EH (cell line): ENCODE measurements at places on chromosomes 11 and 22.
A peak's percentile ranks its signal among the peaks of the same experiment; 100 is the strongest.

DNA sequence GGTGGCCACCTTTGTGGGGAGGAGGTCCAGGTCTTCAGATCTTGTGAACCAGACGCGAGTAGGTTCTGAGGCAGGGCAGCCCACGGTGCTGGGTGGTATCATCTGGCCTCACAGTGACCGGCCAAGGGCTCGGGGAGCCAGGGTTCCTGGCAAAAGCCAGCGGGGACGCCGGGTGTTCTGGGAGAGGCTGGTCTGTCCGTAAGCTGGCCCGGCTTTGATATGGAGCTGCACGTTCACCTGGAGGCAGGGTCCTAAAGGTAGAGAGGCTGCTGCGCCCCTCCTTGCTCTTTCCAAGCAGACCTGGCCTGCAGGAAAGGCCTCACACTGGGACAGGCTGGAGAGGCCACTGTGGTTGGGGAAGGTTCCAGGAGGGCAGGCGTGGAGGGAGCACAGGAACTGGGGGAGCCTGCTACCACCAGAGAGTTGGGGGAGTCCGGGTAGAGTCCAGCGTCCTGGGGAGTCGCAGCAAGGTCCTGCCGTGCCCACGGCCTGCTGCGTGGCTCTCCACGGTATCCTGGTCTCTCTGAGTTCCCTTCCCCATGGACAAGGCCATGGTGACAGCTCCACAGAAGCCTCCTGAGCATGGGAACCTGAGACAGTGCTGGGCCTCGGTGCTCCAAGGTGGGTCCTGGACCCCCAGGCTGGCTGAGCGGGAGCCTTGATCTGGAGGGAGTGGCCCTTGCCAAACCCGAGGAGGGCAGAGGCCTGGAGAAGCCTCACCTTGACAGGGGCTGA is 452.4 kb upstream of the B3GAT1 start:
- DNase-seq: no peak

GRCh38 chr11:33874910-33875490 is 16.9 kb downstream of the LMO2 start:
- no peak for DNase-seq

- DNase-seq: no peak
These were observed 37.6 kb upstream of the UBASH3B start for GRCh38 chr11:122617926-122618325.

GRCh38 chr11:2136209-2136951 is 2.8 kb downstream of the IGF2 start:
- no peak for DNase-seq

DNA sequence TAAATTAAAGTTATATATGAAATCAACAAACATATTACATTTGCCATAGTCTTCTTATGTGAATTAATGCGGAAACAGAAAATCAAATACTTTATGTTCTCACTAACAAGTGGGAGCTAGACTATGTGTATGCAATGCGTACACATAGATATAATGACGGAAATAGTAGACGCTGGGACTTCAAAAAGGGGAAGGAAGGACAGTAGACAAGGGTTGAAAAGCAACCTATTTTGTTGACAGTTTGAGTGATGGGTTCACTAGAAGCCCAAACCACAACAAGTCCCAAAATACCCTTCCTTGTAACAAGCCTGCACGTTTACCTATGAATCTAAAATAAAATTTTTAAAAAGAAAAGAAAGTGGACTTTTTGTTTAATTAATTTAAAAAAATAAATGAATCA is 430.8 kb upstream of the CNTN5 start:
- DNase-seq: no peak

DNA sequence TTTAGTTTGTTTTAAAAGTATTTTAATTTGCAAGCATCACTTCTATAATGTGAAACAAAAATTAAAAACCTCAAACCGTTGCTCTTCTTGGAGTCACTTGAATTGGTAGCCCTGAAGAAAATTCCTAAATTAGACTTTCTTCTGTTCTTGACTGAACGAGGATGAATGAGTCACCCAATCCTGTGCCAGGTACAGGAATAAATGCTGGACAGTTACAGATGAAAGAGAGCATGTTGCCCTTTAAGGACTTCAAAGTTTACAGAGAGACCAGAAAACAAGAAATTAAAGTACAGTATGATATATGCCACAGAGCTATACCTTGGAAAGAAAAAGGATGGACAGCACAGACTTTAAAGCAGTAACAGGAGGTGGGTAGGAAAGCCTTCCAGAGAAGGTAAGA is 41.3 kb upstream of the CXCR5 start:
- peak; percentile 19 for DNase-seq

DNA sequence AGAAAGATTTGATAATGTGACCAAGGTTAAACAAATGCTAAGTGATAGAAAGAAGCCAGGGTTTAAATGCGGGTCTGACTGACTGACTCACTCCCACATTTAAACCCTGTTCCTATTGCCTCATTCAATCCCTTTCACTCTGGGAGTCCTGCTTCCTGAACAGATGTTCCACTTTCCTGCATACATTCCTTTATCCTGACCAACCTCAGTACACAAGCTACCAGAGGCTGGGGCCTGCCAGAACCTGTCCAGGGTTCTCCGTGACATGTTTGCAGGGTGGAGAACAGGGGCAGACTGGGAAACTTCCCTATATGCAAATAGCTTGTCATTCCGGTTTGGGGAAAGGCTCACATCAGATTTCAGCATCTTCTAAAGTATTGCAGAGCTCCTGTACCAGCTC is 3.0 kb upstream of the ANKK1 start:
- DNase-seq: peak; percentile 67

DNA sequence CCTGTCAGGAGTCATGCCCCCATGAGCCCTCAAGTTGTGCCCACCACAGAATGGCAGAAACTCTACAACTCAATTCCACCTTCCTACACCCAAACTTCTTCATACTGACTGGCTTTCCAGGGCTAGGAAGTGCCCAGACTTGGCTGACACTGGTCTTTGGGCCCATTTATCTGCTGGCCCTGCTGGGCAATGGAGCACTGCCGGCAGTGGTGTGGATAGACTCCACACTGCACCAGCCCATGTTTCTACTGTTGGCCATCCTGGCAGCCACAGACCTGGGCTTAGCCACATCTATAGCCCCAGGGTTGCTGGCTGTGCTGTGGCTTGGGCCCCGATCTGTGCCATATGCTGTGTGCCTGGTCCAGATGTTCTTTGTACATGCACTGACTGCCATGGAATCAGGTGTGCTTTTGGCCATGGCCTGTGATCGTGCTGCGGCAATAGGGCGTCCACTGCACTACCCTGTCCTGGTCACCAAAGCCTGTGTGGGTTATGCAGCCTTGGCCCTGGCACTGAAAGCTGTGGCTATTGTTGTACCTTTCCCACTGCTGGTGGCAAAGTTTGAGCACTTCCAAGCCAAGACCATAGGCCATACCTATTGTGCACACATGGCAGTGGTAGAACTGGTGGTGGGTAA is at the start of gene OR52W1:
OR52W1 (plus strand) TSS at position 51 of the 637 bp plus-strand sequence; CDS start at position 51, 0 bp downstream.
- DNase-seq: no peak

DNA sequence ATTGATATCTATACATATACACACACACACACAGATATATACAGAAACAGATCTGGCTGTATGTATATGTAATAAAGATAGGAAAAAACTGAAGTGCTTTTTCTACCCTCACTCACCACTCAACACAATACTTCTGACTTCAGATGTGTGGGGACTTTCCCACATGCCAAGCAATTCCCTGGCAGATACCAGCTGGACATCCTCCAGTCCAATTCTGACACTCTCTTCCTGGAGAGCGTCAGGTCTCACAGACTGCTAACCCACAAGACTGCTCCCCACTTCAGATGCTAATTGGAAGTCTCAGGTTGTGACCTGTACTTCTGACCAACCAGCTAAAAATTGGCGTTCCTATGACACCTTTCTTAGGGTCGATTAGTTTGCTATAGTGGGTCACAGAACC is 140.6 kb downstream of the ATG16L2 start:
- no peak for DNase-seq

GRCh38 chr11:45933846-45934579 is 11.6 kb downstream of the LARGE2 start:
- DNase-seq: no peak

GRCh38 chr11:116876656-116877055 is 39.2 kb upstream of the APOA1 start:
- no peak for DNase-seq

DNA sequence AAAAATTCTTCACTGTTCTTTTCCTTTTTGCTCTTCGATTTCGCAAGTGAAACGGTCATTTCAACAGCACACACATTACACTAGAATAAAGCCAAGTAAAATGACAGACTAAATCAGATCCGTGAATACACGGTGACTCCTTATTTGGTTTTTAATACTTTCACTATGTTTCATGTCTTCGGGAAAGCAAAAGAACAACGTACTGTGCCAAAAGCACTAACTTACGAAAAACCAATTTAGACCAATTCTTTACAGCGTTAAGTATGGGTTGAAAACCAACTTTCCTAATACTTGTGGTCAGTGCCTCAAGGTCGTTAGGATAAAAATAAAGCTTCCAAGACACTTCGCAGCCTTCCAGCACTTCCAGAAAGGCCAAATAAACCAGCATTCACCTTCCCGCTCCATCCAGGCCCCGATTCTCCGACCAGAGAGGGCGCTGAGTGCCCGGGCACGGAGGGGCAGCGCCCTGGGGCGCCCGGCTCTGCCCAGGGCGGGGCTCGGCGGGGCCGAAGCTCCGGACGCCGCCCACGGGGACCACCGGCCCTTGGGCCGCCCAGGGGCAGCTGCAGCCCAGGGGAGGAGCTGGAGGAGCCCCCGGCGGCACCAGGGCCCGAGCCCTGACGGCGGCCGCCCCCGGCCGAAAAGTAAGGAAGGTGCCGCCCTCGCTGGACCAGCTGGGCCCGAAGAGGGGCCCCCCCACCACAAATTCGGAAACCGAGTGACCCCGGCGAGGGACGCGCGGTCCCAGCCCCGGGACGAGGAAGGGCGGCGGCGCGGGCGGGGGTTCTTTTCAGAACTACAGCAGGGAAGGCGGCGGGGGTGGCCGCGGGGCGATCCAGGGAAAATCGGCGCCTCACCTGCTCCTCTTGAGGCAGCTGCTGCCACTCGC is 499 bp downstream of the ATL3 start:
- DNase-seq: peak; percentile 69

- DNase-seq: no peak
These were observed 23.8 kb downstream of the OPCML start for GRCh38 chr11:133508468-133508867.

GRCh38 chr11:126383339-126384335 is 28.2 kb downstream of the ST3GAL4 start:
- no peak for DNase-seq

DNA sequence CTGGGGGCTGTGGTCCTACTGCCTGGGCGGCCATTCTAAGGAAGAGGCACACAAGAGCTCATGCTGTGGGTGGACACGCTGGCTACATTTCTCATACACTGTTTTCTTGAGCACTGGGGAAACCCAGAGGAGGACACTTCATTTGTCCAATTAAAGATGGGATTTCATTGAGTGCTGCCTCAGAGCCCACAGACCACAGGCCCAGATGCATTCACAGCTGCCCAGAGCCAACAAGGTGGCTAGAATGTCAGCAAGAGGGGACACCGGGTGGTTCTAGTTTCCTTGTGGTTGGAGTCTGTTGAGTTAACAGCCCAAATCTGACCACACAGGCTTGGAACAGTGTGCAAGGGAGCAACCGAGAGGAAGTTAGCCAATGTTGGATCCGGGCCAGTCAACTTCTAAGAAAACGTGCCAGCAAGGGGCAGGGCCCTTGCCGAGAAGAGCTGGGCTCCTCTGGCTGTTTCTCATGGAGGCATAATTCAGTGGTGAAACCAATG is 35.0 kb upstream of the SORL1 start:
- peak; percentile 73 for DNase-seq

DNA sequence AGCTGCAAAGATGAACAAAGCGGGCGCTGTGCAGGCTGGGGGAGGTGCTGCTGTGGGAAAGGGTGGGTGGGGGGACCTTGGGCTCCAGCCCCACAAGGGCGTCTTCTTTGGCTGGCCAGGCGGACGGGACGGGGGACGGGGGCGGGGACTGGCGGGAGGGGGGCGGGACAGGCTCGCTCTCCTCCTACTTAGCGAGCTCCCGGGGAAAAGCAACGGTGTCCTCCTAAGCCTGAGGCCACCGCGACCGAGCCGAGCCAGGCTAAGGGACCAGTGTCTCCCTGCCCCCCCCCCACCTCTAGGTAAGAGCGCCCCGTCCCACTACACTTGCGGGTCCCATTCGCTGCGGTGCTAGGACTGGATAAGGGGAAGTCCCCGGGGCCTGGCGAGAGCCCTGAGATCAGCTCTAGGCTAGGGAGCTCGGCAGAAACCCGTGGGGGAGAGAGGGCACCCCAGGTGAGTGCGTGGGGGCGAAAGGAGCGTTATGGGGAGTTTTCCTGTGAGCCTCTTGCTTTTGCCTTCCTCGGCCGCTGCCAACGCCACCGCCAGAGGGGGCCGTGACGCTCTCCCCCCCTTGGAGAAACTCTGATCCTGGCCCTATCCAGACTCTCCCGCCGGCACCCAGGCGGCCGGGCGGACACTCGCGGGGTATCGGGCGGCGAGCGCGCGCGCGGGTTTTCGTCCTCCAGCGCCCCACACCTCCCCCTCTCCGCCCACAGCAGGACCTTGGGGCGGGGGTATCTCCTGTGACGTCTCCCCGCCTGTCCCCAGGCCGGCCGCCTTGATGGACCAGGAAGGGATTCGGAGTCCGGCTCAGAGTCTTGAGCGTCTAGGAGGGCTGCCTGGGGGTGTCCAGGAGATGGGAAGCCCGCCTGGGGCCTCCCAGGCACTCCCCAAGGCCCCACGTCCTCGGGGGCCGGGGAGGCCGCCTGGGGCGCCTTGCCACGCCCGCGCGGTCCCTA is at the start of gene PHLDB1:
PHLDB1 (plus strand) TSS at position 215 of the 959 bp plus-strand sequence. CDS start 6,222 bp downstream, outside the sequence.
- peak; percentile 78 for DNase-seq

- peak; percentile 75 for DNase-seq
These were observed 13.0 kb upstream of the CYB5R3 start for GRCh38 chr22:42661985-42662831.

- DNase-seq: no peak
These were observed 46.1 kb downstream of the MICAL2 start for GRCh38 chr11:12156301-12157140.

DNA sequence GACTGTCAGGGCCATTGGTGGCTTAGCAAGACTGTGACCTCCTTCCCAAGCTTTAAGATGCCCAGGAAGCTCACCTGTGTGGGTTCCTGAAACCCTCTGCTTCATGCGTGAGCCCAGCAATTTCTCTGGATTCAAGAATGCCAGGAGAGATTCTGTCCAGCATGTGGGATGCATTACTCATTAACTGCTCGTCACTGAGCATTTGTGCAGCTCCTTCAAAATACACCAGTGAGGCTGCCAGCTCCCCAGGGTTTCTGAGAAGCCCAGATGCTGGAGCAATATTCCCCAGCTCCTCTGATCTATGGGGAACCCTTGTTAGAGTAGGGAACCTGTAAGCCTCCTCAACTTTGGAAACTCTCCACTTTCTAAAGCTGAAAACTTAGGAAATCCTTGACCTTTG is 126.5 kb downstream of the CHST1 start:
- DNase-seq: no peak

GRCh38 chr22:46587492-46588278 is 32.5 kb upstream of the GRAMD4 start:
- no peak for DNase-seq
